ENCODE measurements at places on chromosomes 11 and 22.

- DNase-seq, result no peak
These were observed 4.2 kb downstream of the MYBPC3 start for GRCh38 chr11:47348131-47348802.

GRCh38 chr11:20303391-20303965 lies 60.0 kb upstream of the HTATIP2 start:
- DNase-seq, result peak; percentile 16

DNA sequence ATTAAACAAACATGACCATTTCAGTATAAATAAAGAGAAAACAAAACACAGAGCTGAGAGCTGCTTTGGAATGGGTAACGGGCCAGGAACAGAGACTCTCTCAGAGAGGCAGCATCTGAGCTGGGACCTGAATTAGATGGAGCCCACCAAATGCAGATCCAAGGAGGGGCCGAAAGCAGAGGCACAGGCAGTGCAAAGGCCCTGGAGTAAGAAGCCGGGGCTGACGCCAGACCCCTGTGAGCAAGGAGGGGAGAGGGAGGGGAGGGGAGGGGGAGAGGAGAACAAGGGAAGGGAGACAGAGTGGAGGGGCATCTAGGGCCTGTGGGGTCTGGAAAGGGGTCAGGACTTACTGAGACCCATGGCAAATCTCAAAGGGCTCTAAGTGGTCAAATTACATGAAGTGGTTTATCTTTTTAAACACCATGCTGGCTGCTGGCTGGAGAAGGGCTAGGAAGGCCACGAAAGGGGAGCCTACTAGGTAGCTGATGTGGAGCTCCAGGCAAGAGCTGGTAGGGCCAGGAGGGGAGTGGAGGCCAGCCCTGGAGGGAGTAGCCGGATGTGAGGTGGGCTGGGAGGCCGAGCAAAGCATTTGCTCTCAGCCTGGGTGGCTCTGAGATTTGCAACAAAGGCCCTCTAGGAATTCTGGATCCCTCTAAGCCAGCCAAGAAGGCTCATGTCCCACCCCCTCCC lies 3.2 kb downstream of the OSBPL5 start:
- no peak for DNase-seq

GRCh38 chr11:65291613-65292012 lies 23.1 kb upstream of the CDC42EP2 start:
- DNase-seq, result no peak

DNA sequence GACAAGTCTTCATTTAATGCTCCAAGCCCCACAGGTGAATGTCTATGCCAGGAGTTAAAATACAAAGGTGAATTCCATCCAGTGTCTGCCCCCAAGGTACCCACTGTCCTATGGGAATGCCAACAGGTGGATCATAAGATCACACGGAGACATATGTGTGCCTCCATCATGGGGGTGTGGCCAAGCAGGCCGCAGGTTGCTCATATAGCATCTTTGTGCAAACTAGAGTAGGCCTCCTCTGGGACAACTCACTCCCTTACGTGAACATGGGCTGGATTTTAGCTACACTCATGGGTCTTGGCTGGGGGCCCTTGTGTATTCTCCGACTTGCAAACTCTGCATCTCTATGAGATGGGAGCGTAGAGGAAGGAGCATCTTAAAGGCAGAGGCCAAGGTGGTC lies 6.9 kb downstream of the NCF4 start:
- no peak for DNase-seq

DNA sequence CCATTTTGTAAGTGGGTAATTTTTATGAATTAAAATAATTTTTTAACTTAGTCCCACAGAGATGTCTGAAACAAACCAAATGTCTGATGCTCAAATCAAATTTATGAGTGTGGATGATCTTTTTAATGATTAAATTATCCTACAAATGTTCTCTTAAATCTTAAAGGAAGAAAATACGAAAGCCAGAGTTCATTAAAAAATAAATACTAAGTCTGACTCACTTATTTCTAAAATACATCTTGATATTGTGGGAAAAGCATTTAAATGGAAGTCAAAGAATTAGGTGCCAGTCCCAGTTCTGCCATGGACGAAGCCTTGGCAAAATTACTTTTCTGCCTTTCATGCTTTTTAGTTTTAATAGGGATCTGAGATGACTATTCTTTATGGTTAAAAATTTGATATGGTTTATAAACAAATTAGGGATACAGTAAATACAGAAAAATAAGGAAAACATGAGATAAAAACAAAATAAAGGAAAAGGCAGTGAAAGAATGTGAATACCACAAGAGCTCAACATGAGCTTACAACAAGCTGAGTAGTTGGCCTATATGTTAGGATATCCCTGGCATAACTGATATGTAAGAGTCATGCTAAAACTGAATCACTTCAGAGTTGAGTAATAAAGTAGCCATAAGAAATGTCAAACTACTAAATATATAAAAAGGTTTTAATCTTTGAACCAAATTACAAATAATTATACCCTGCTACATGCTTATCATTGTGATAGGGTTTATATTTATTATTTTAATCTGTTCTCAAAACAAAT lies 9.2 kb downstream of the CCDC34 start:
- DNase-seq, result no peak

DNA sequence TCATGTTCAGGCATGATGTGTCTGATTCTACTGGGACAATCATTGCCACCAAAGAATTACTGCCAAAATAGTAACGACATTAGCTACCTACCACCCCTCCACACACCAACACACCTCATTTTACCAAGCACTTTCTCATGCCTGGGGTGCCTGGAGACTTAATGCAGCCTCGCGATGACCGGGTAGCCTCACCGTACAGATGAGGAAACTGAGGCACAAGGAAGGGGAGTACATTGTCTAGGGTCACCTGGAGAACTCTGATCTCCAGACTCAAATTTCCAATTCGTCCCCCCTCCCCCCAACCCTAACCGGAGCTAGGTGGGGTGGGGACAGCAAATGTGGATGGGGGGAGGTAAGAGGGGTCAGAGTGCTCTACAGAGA lies 2.7 kb upstream of the RTN4RL2 start:
- DNase-seq, result no peak

GRCh38 chr11:12683874-12684273 lies 9.7 kb downstream of the TEAD1 start:
- no peak for DNase-seq

GRCh38 chr22:49592780-49593501 lies 234.7 kb downstream of the BRD1 start:
- DNase-seq, result no peak

DNA sequence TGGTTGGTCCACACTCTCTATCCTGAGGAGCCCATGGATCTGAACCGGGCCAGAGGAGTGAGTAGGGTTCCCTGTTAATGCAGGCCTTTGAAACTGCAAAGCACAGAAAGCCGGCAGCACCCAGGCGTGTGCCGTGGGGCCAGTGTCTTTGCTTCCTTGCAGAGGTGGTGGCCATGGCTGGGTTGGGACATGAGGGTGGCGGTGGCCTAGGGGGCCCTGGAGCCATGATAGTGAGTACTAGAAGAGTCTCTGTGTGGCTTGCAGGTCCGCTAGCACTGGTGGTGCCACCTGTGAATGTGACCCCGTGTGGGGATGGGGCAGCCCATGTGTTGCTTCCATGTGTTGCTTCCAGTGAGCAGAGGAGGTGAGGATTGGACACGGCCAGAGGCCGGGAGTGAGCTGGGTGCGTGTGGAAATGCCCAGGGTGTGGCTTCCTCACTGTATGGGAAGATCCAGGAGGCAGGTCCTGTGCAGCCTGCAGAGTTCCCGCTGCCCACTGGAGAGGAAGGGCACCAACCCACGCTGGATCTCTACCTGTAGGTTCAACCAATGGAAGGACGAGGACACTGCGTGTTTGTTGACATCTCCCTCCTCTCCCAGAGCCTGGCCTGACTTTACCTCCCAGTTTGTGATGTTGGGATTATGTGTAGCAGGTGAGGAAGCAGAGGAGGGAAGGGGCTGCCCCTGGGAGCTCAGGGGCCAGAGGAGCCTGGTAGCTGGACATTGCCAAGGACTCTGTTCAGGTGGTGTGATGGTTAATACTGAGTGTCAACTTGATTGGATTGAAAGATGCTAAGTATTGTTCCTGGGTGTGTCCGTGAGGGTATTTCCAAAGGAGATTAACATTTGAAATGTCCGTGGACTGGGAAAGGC lies 796.6 kb downstream of the TBC1D22A start:
- no peak for DNase-seq

GRCh38 chr11:34631737-34632104 lies 10.8 kb downstream of the EHF start:
- DNase-seq, result no peak

- peak; percentile 86 for DNase-seq
These were observed 69.8 kb downstream of the TRIM29 start for GRCh38 chr11:120068114-120068573.

DNA sequence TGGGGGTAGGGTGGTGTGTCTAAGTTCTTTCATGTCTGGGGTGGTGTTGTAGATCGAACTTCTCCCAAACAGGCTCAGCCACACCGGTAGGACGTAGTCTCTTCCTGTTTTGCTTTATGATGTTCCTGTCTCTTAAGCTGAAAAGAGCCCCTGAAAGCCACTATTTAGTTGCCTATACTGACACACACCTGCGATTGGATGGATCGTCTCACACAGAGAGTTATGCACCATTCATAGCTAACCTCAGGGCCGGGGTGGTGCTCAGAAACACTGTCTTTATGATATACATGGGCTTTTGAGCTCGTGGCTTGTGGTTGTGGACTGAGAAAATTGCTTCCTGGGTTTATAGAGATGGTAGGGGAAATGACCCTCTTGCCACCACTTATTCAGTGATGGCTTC lies 137.6 kb downstream of the TEAD1 start:
- no peak for DNase-seq

GRCh38 chr22:42831712-42832111 lies 25.4 kb downstream of the ARFGAP3 start:
- no peak for DNase-seq

DNA sequence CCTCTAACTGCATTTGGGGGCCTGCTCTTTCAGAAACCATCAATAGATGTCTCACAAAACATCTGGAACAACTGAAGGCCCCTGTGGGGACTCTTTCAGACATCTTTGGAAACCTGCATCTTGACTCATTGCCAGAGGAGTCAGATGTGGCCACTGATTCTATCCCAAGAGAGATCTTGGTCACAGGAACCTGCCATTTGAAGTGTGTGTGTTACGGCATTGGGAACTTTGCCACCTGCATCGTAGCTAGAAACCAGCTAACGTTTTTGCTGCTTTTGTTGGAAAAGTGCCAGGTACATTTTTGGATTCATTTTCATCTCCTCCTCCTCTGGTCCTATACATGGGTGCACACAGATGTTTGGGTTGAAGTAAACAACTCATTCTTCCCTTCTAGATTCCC lies 4.3 kb downstream of the SRRD start:
- no peak for DNase-seq

DNA sequence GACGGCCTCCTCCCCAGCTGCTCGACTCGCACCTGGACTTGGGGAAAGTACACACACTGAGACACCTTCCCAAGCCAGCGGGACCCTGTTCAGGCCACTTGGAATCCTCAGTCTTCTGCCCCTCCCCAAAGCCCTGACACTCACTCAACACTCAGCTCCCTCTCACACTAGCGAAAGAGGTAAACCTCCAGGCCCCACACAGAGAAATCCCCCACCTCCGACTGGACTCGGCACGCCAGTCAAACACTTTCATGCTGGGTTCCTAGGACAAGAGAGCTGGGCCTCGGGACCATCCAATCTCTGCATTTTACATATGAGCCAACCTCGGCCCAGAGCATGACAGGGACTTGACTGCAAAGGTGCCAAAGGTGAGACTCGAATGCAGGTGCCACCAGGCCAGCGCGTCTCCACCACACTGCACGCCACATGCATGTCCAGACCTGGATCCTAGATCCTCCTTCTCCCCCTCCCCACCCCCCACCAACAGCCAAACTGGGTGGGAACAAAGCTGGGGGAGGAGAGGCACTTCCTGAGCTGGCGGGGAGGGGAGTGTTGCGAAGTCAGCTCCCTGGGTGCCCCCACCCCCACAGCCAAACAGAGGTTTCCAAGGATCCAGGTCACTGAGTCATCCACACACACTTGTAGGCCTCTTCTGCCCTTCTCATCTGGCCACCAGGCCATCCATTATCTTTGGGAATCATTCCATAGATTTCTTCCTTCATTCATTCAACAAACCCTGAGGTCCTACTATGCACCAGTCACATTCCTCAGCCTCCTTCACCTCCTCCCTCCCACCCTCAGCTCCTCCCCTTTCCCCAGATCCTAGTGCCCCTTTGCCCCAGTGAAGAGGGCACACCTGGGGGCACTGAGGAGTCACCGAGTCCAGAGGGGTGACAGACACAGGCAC lies 10.7 kb upstream of the CD5 start:
- DNase-seq, result no peak

DNA sequence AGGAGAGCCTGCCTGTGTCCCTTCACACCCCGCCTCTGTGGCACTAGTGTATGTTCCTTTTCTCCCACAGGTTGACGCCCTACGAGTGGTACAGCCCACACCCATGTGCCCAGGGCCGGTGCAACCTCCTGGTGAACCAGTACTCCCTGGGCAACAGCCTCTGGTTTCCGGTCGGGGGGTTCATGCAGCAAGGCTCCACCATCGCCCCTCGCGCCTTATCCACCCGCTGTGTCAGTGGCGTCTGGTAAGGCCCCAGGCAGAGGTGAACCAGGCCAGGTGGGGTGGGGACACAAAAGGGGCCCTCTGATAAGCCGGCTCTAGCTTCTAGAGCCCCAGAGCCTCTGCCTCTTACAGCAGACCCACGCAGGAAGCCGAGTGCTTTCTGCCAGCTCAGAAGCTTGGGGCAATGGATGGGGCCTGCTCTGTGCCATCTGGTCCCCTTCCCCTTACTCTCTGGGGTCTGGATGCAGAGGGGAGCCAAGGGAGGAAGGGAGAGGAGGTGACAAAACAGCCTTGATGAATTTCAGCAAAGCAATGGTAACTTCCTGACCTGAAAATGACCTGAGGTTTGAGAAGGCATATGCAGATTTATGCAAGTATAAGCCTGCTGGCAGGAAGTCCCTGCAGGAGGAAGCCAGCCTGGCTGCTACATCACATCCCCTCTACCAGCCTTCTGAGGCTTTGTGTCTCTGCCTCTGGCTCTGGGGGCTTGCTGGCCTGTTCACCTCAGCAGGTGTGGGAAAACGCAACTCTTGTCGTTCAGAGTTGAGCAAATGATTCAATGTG lies 67.0 kb upstream of the TBCEL start:
- DNase-seq, result no peak

GRCh38 chr22:27795053-27795452 lies 6.5 kb downstream of the MN1 start:
- DNase-seq, result no peak

- DNase-seq, result no peak
These were observed 1.3 kb downstream of the GNG3 start for GRCh38 chr11:62708793-62709192.

GRCh38 chr11:9158898-9159391 lies 67.5 kb upstream of the SCUBE2 start:
- no peak for DNase-seq

GRCh38 chr11:80165744-80166143 lies 724.9 kb upstream of the TENM4 start:
- no peak for DNase-seq

GRCh38 chr11:3030289-3031070 lies 26.7 kb downstream of the CARS1 start:
- DNase-seq, result peak; percentile 34
